Fibroblast of skin of left quadriceps (primary cell): ENCODE measurements at places on chromosomes 5 and 9.

GRCh38 chr5:110477911-110478310, 248.6 kb downstream of the TMEM232 start:
- peak; percentile 83 for DNase-seq

GRCh38 chr9:69120380-69121154, 53.5 kb upstream of the TJP2 start:
- DNase-seq, result no peak

- DNase-seq, result no peak
These were observed 225.3 kb downstream of the MCTP1 start for GRCh38 chr5:95059636-95060035.

- no peak for DNase-seq
These were observed 14.2 kb upstream of the AHRR start for GRCh38 chr5:307306-307705.

- DNase-seq, result no peak
These were observed 32.5 kb downstream of the GRAMD2B start for GRCh38 chr5:126455728-126456127.

DNA sequence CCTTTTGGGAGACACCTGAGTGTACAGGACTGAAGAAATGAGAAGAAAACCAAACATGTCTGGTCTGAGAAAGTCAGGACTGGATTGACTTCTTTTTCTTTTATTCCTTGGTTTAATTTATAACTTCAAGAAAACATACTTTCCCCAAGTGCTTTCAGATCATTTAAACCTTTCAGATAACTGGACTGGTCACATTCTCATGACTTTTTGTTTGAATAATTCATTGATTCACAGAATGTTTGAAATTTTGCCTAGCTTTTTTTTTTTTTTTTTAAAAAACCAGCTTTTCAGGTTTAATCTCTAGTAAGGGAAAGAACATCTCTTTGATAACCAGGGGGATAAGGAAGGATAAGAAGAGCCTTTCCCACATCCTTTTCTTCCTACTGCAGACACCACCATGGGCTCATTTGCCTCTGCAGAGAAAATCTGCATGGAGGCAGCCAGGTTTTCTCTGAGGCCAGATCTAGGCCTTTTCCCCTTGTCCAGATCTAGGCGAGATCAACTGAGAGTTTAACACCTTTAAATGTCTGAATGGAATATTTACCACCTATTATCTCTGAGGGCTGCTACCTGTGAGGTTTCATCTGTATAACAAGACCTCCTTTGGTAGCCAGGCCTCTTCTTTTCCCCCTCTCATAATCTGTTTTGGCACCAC, 45.0 kb upstream of the SLC28A3 start:
- DNase-seq, result no peak

DNA sequence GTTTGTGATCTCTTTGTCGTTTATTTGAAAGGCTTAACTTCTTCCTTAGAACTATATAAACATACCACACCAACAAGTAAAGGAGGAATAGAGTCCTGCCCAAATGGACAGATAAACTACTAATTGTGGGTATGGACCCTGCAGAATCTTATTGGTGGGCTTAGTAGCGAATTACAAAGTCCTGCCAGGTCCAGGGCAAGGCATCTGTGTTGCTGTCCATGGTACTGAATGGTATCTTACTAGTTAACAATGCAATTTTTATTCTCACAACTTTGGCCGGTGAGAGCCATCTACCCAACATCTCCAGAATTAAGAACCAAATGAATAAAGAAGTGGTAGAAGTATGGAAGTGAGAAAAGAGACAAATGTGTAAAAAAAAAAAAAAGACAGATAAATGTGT, 1782.4 kb upstream of the WWC1 start:
- DNase-seq, result no peak

GRCh38 chr5:180313677-180314505, 22.0 kb upstream of the MAPK9 start:
- no peak for DNase-seq

DNA sequence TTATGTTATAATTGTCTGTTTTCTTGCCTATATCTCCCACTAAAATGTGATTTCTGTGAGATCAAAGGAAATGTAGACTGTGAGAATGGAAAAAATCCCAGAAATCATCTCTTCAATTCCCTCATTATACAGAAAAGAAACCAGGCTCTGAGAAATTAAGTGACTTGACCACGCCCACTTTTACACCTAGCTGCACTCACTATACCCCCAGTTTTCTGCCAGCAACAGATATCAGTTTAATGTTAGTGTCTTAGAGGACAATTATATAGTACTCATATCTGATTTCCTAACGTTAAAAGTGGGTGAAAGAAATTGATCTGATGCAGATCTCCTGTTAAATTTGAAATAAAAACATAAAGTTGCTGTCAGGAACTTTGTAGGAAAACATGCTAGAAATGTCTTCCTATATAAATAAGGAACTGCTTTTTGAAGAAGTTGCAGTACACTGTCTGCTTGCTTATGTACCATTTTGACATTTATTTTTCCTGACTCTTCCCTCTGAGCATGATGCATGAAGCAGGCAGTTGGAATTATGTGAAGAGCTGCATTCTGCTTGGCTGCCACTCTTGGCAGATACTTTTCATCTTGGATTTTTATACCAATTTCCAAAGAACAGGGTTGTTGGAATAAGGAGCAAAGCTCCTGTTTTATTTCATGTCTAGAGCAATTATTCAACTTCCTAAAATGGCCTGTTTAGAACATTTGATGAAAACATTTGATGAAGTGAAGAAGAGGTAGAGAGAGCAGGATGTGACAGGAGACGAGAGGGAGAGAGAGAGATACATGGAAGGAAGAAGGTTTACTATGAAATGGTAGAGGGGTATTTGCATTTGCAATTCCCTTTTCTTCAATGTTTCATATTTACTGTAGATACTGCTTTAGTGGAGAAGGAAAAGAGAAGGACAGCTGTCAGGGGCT, 57.3 kb upstream of the RICTOR start:
- no peak for DNase-seq

GRCh38 chr9:115099901-115100300, 18.1 kb downstream of the TNC start:
- DNase-seq, result no peak

DNA sequence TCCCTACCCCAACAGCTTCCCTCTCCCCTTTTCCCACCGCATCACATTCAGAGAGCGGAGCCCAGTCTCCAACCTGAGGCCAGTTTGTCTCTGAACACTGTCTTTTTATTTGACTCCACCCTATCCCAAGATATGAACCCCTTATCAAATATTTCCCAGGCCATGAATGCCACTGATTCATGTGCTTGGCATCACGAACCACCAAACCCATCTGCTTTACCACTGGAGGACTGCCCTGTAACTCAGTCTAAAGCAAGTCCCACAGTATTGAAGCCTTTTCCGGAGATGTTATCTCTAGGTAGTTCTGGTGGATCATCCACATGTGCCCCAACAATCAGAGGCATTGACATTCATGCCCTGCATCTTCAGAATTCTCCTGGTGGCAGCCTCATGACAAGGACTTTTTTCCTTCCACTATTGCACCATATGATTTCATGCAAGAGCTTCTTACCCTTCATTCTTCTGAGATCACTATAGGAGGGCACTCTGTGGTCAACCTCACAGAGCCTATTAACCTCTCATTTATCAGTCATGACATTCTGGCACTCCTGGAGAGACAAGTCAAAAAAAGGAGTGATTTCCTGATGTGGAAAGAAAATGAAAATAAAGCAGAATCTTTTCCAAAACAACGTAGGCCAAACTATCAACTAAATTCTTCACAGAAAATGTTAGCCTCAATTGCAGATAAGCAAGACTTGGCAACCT, 12.3 kb upstream of the SPATA31D4 start:
- no peak for DNase-seq

DNA sequence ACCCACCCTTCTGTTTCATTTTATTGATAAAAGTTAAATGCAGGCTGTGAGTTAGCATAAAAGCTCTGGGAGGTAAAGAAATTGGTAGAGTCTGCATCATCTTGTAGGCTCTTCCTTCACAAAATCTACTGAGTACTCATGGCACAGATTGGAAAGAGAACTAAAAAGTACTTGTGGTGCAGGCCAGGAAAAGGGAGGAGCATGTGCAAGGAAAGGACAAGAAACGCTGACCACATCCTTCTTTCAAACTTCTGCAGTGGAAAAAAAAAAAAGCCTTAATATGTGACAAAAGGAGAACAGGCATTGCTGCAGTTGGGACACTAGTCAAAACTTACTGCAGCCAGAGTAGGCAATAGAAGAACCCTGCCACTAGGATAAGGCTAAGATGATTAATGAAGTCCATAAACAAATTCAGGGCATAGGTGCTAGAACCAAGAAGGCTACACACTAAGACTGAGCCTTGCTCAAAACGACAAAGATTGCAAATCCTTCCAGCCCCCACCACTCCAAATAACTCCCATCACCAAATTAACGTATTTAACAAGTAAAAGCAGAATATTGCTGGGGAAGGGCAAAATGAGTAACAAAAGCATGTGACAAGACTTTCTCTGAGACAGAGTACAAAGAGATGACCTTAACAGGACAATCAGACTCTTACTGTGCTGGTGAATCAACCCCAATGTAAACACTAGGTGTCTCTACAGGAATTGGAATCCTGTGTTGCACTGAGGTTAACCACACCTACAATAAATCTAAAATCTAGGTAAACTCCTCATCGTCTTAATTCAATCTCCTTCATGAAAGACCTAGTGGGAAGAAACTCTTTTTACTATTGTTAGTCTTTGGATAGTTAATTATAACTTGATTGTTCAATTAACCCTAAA, 1024.8 kb downstream of the TLE1 start:
- DNase-seq, result no peak

DNA sequence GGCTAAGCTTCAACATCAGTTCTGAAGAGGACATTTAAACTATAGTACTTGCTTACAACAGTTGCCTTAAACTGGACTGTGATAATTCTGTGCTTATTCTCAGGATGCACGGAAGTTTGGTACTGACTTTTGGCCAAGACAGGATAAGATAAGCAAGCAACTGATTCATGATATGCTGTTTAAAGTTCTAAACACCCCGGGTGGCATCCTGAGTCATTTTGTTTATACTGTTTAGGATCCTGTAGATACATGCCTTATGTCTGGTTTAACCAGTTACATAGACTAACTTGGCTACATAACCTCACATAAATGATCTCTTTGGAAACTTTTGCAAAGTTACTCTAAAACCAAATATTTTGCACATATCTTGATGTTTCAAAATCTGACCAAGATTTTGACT, 95.9 kb downstream of the CDH9 start:
- no peak for DNase-seq

- DNase-seq, result no peak
These were observed 71.5 kb downstream of the IL6ST start for GRCh38 chr5:55923177-55923771.

DNA sequence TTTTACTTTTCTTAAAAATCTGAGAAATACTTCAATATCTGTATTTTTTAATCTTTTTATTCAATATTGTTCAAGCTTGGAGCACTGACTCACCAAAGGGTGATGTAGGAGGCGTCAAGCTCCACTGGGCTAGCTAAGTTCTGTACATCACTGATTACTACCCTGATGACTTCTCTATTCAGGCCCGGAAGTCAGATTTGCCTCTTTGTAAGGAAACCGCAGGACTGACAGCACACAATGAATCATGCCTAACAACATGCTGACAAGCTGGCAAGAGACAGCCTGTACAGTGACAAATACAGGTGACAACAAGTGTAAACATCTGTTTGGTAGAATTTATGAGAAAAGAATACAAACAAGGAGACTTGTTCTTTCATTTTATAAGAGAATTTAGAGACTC, 627.9 kb upstream of the RORB start:
- no peak for DNase-seq

DNA sequence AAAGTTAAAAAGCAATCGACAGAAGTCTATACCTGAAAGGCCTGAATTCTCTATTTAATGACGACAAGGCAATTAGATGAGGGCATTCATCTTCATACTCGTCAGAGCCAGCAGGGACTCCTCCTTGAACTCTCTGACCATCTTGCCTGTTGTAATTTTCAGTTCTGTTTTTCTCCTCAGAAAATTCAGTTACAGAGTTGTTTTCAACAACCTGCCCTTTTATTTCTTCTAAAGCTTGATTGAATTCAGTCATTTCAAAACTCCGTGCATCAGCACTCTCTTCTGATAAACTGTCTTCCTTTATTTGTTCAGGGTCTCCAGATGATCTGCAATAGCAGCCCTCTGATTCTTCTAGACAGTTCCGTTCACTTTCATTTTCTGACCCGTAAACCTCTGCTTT, 15.6 kb downstream of the RIOK2 start:
- DNase-seq, result no peak

- DNase-seq, result no peak
These were observed 6.1 kb downstream of the DNAJB5 start for GRCh38 chr9:34995670-34996060.

DNA sequence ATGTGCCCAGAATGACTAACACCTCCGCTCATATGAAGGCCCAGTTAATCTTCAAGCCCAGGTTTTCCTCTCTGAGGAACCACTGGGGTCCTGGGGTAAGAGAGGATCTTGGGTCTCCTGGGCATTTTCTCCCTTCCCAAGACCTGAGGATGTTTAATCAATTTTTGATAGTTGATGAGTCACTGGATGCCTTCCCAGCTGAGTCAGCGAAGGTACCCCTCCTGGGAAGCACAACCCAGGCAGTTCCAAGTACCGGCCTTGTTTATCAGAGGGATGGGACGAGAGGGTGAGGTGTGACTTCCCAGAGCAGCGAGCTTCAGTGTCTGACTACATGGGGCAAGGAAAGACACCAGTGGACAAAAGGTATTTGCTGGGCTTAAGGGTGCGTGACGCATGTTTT, 119.6 kb upstream of the IL12B start:
- DNase-seq, result no peak

GRCh38 chr5:134086225-134086942, 28.1 kb upstream of the TCF7 start:
- DNase-seq, result no peak

DNA sequence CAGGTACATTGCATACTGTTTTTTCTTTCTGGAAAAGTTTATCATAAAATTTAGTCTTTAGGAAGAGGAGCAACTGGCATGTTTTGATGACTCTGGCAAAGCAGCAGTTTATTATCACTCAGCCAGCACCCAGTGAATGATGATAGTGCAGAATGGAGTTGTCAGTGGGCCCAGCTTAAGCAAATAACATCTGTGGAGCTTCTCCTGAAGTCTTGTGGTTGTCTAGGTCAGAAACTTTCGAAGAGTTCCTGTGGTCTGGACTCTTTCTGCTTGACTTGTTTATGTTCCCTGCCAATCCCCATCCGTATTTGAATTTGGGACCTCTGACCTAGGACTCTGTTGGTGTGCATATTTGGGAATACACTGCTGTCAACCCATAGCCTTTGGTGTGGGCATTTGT, 38.1 kb upstream of the C5orf47 start:
- no peak for DNase-seq

- peak; percentile 61 for DNase-seq
These were observed 311.6 kb upstream of the PRR16 start for GRCh38 chr5:120152472-120152871.

DNA sequence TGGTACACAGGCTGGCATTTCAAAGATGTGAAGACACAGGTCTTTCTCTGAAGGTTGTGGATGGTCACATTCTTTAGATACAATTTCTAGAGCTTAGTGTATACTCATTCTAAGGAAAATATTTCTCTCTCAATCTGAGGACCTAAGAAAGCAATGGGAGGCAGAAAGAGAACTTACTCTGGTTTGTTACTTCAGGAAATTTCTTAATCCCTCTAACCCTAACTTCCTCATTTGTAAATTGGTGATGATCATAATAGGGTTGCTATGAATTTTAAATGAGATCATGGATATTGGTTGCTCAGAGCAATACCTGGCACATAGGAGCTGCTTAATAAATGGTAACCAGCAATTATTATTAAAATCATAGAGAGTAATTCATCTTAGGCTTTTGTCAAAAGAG, 22.1 kb downstream of the FAM170A start:
- no peak for DNase-seq
